ENCODE measurements at places on chromosomes 4 and X.

DNA sequence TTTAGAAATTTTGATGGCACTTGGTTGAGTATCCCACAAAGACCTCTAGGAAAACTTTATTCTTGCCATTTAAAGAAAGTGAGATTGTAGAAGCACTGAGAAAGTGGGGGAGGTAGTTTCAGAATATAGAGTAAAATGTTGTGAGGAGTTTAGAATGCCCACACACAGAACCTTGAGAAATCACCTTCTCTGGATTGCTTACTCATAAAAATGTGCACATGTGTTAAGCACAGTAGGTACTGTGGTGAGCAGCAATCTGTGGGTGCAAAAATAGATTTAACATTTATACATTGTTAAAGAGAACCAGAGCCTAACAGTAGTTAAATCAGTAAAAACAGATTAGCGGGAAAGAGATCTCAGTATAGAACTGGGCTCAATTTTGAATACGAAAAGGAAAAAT is 201.2 kb upstream of the NWD2 start:
- DNase-seq, result no peak

DNA sequence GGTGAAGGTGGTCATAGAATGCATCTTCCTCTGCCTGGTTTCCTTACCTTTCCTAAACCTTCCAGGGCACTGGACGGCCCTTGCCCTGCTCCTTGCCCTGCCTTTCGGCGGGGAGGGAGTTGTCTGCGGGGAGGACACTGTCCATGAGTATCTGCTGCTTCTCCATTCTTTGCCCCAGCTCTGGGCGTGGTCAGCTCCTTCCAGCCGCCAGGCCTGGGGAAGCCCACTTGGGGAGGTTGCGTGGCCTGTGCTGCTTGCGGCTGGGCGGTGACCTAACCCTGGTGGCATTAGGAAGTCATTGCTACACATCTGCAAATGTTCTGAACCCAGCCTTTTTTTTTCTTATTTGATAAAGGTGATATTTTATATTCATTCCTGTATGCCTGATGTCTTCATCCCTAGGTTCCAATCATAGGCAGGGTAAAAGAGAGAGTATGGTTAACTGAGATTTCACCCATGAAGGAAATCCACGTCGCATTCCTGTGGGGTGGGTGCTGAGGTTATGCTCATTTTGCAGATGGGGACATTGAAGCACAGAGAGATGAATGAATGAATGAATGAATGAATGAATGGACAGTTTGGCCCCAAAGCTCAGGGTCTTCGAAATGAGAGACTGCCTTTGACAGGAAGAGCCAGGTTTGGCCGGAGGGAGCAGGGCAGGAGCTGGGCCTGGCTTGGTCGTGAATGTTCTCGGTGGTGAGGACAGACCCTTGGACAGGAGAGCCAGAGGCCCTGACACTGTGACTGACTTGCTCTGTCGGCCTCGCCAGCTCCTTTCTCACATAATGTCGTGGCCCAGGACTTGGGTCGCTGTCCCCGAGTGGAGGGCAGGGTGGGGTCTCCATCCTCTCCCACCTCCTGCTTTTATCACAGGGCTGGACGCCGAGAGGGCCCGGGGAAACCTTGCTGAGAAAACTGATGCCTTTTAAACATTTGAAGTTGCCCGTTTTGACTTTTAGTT is 57.8 kb upstream of the GPR78 start:
- no peak for DNase-seq

- no peak for DNase-seq
Observed at GRCh38 chr4:68589790-68590189, 13.7 kb upstream of the UGT2B17 start.

- DNase-seq, result no peak
Observed at GRCh38 chrX:74250574-74250973, 53.4 kb upstream of the ZCCHC13 start.

DNA sequence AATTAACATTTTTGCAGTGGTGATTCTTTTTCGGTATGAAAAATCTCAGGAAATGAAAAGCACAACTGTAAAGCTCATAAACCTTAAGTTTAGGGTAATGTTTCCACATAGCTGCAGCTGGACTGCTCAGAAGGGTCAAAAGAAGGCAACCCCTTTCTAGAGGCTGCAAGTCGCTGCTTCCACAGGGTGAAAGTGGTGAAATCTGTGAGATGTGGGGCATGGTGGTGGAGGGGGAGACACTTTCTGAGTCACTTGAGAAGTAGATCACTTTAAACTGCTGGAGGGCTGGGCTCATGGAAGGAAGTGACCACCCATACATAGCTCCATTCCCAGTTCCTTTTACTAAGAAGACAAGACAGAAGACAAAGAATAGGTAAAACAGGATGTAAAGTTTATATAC is 8.7 kb downstream of the SFRP2 start:
- DNase-seq, result no peak

DNA sequence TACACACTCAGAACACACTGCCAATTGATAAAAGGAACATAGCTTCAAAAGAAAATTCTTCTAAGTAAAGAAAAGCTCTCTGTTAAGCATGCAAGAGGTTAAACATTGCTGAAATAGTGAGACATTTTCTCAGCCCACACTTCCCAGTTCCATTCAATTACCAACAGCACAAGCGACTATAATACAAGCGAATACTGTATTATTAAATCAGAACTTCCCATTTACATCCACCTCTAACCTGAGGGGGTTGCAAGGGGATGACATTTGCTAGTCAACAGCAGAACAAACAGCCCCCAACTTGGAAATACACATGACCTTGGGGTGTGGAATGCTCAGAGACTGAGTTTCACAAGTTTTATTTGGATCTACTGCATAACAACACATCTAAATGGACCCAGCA is 1.1 kb downstream of the FSTL5 start:
- no peak for DNase-seq

DNA sequence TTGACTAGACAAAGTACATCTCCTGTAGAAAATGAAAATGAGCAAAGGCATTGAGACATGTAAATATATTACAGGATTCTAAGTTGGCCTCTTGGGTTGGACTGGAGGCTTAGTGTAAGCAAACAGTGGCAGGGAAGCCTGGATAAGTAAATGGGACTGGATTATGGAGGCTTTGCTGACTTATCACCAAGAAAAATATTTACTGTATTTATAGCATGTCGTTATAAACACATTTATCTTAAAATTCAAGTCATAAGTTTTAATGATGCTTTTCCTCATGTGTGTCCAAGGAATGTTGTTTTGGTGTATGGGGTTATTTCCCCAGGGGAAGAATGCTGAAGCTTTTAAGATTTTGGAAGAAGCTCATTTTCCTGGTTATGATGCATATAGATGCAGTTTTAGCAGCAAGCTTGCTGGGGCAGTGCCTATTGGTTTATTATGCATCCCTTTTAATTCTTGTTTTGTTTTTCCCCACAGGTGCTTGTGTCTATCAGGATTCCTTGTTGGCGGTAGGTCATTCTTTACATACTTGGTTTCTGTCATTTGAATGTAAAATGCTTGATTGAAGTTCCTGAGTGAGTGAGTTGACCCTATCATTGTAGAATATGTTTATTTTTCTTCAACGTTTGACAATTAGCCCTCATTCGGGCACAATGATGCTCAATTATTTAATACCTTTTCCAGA is 8.5 kb downstream of the FRAS1 start:
- peak; percentile 33 for DNase-seq

DNA sequence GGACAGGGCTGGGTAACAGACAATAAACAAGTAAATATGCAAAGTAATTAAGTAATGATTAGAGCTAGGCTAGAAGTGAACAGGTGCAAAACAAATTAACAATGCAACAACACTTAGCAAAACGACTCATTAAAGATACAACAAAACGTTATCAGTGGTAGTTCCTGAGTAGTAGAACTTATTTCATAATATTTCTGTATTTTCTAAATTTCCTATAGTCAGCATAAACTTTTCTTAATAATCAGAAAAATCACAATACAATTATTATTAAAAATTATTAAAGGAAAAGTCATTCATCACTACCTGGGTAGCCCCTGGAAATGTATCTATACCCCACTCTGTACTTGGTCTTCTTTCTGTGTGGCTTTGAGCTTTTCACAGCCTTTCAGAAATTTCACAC is 166.6 kb downstream of the GBA3 start:
- DNase-seq, result no peak

DNA sequence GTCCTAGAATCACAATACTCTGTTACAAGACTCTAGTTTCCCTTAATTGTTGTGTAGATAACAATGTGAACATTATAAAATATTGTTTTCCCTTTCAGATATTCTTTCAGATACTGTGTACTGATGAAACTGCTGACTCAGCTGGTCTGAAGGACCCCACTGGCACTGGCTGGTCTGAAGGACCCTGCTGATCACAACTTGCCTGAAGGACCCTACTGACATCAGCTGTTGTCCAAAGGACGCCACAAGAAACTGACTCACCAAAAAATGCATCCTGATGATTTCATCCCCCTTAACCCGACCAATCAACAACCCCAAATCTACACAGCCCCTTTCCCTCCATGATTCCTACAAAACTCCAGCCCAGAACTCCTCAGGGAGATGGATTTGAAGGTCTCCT is 258.8 kb upstream of the GNPDA2 start:
- DNase-seq, result no peak

- DNase-seq, result no peak
Observed at GRCh38 chr4:177251237-177251636, 58.4 kb upstream of the NEIL3 start.

- DNase-seq, result no peak
Observed at GRCh38 chr4:13966231-13967195, 339.0 kb upstream of the BOD1L1 start.
